Mucosa of gallbladder (tissue), 1 donor: ENCODE measurements at places on chromosomes 11 and 22.

- DNase-seq = peak; percentile 35
These were observed 7.9 kb upstream of the CYTH4 start for GRCh38 chr22:37274380-37274862.

GRCh38 chr11:64246871-64247728 lies at the start of gene PPP1R14B:
Gene PPP1R14B, minus strand, starts transcription at chr11:64246943. Its CDS starts 270 bp downstream, at chr11:64246673.
- peak; percentile 82 for DNase-seq

- no peak for DNase-seq
These were observed 29.8 kb upstream of the TMEM41B start for GRCh38 chr11:9344061-9344680.

- no peak for DNase-seq
These were observed 2.1 kb downstream of the EHD1 start for GRCh38 chr11:64876229-64876750.

- DNase-seq = no peak
These were observed 16.8 kb downstream of the EXT2 start for GRCh38 chr11:44112091-44112821.

DNA sequence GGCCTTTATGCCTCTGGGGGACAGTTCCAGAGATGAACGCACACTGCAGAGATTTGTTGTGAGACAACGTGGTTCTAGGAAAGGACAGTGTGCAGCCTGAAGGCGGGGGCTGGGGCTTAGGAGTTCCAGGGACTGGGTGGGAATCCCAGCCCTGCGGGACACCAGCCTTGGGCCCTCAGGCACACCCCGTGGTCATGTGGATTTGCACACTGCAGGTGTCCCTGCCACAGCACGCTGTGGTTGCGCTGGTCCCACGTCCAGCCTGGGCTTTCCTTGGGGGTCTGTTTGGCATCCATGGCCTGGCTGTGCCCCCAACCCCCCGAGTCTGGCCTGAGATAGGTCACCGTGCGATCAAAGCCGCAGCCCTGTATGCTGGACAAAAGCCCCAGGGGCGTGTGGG lies 7.3 kb downstream of the SHISAL1 start:
- DNase-seq = no peak

GRCh38 chr11:111938687-111939160 lies 1.6 kb downstream of the DIXDC1 start:
- no peak for DNase-seq

DNA sequence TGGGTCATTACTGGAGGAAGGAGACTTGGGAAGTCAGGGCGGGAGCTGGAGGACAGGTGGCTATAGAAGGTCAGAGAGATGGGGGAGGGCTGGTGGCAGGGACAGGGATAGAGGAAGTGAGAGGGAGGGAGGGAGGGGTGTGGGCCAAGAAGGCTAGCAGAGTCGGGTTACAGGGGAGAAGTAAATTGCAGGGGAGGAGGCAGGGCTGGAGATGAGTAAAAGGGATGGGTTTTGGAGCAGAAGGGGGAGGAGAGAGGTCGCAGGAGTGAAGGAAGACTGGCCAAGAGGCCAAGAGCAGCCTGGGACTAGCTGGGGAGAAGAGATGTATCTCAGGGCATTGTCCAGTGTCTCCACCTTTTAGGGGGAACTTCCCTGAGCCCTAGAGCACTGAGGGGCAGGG lies 33.0 kb downstream of the LRRC10B start:
- no peak for DNase-seq

DNA sequence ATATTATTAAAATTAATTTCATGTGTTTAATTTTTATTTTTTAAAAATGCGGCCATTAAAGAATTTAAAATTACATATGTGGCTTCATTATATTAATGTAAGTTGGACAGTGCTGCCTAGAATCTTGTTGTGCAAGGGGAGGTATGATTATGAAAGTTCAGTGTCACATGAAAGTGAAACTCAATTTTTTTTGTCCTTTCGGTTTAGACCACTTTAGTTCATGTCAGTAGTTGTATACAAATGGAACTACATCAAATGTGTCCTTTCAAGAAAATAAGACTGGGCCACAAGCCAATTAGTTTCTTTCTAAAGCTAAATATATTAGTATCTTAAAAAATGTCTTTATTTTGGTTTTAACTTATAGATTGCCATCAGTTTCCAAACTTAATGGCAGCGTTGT lies 35.7 kb downstream of the TBCEL start:
- no peak for DNase-seq

DNA sequence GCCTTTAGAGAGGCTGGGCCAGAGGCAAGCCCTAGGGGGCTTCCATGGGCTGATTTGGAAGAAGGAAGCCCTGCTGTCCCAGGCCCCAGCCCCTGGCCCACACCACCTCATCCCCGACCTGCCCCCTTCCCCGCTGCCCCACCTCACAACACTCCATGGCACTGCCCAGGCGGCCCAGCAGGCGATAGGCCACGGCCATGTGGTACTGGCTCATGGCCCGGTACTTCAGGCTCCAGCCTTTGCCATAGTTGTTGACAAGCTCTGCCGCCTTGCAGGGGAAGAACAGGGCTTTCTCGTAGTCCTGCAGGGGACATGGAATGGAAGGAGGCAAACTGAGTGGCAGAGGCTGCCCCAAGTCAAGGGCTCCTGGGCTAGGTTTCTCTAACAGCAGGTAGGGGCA lies 6.4 kb downstream of the RAPSN start:
- DNase-seq = no peak

GRCh38 chr22:39777716-39778454 lies 115.7 kb downstream of the ENTHD1 start:
- DNase-seq = no peak

DNA sequence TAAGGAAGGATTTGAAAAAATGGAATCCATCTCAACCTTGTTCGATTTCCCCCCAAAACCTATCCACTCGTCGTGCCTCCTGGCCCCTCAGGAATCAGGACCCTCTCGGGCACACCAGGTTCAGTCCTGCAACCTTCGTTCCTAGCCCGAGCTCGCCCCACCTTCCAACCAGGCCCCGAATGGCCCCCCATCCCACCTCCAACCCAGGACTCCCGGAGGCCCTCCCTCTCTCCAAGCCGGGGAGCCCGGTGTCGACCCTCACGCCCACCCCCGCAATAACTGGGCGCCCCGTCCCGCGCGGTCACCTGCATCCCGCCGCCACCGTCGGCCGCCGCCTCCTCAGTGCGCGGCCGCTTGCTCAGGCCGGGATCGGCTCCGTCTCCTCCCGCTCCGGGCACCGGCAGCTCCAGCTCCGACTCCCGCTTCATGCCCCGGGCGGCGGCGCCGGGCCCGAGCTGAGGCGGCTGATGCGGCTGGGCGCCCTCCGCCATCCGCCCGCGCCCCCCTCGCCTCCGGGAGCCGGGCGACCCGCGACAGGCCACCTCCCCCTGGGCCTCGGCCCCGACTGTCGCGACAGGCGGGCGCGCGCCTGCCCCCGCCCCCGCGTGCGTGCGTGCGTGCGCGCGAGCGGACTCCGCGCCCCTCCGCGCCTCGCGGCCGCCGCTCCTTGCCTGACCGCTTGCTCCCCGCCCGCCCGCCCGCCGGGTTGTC lies 534 bp downstream of the RBFOX2 start:
- DNase-seq = no peak

DNA sequence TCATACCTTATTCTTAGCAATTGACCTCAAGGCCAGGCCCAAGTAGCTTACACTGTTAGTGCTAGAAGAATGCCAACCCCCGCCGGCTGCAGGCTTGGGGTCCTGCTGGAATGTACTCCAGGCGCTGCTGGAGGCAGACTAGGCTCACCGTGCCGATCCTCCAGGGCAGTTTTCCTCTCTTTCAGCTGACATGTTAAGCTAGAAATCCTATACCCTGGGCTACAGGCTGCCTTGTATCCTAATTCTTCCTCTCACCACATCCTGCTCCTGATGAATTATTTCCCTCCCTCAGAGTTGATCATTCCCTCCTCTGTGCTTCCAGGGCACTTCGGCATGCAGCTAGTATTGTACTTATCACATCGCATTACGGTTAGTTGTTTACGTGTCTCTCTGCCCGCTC lies 3.4 kb downstream of the SPTBN2 start:
- no peak for DNase-seq

GRCh38 chr22:17412232-17412631 lies 43.0 kb downstream of the CECR2 start:
- DNase-seq = no peak

GRCh38 chr11:117513666-117514065 lies 186.0 kb downstream of the CEP164 start:
- DNase-seq = no peak

DNA sequence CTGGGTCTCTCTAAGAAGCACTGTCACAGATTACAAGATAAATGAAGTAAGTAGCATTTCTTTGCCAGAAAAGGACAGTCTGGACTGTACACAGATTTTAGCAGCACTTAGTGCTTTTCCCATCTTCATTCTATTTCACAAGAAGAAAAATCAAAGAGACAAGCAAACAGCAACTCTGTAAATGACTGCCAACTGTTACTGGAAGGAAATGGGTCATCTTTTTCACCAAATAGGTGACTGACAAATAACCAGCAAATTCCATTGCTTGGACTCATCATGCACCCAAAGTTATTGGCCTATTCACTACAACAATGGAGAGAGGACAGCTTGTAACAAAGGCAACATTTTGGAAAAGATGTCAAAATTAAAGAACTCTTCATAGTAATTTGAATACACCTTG lies 28.9 kb upstream of the CARD18 start:
- no peak for DNase-seq
